ENCODE measurements at places on chromosomes 5 and 9.

GRCh38 chr5:392431-392988, 50.5 kb upstream of the EXOC3 start:
- no peak for DNase-seq

- no peak for DNase-seq
Measured at GRCh38 chr9:113506090-113506589, 42.6 kb downstream of the RGS3 start.

DNA sequence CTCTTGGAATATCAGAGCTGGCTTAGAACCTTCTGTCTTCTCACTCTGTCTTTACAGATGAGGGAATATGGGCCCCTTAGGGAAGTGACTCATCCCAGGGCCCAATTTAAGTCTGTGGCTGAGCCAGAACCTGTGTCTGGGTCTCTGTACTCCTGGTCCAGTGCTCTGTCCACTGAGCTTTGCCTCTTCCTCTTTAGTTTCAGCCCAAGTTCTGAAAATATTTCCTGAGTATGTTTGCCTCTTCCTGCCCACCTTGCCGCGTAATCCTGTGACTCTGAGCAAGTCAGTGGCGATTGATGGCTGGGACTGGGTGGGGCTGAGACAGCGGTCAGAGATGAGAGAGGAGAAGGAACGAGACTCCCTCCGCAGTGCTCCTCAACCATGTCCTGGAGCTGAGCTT, 7.8 kb downstream of the IER5L start:
- no peak for DNase-seq

- no peak for DNase-seq
Measured at GRCh38 chr9:7375013-7375511, 424.5 kb downstream of the DMAC1 start.

DNA sequence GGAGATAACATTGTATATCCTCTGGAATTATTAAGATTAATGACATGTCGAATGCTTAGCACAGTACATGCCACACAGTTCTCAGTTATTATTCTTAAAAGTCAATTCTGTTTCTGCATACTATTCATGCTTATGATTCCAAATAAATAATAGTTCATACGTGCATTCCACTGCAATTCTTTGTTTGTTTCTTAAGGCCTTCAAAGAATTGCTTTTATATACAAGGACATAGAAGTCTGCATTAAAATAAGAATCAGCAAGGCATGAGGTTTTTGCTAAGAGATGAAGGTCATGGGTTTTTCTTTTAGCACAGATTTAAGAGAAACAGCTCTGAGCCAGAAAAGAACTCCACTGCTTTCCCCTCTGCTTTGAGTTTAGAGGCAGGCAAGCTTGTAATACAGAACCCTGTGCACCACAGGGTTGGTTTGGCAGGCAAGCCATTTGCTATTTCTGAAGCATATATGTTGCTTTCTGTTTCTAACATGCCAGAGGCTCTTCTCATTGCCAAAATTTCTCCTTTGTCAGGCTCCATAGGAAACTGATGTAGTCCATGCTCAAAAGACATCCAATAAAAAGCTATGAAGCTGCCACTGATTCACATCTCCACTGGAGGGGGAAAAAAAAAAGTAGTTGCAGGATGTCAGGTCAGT, 420.6 kb upstream of the TYRP1 start:
- DNase-seq, result no peak

DNA sequence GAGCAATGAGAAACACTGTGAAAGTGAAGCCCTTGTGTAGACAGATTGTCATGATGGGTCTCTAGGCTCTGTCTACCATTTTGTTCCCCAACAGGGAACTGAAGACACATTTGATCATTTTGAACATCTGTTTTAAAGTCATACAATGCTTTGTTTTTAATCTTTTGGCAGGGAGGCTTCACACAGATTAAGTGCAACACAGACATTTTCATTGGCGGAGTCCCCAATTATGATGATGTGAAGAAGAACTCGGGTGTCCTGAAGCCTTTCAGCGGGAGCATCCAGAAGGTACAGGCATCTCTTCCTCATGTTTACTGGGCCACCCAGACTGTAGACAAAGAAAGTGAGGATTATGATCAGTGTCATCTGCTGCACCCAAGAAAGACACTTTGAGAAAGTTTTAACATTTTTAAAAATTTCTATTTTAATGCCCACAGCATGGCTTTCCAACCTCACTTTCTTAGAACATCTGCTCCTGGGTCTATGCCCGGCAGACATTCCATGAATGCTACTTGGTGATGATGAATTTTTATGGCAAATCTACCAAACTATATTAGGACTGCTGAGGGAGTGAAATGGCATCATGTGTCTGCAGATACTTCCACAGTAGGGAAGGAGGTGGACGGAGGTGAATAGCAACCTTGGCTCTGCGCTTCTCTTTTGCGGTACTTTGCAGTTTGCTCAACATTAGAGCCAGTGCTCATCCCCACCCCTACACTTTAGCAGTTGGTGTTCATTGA, 121.3 kb downstream of the LIFR start:
- DNase-seq, result no peak

DNA sequence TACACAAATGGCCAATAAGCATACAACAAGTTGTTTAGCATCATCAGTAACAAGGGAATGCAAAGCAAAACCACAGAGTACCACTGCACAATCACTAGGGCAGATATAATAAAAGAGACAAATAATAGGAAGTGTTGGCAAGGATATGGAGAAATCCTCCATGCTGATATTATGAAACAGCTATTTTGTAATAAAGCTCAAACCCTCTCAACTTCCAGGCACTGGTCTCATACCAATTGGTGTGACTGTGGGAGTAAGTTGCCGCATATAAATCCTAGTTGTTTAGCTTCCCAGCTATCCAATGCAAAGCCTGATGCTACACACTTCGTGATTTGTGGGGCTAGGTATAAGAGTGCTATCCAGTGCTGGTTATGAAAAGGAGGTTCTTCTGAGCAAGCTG, 88.6 kb downstream of the SMIM23 start:
- no peak for DNase-seq

DNA sequence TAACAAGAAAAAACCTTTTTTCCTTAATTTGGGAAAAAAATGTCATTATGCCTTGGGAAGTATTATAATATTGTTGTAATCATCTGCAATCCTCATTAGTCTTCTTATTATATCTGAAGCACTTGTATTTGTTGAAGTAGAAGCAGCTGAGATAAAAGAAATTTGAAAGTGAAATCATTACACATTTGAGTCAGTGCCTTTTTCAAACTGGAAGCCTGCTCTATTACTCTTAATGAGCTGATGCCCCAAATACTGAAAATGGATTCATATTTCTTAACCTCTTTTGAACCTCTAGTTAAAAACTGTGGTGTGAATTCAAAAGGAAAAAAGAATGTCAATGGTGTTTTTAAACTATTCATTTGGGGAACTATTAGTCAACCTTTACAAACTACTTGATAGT, 1027.7 kb downstream of the NR2F1-AS1 start:
- DNase-seq, result no peak

Data from left ventricle myocardium inferior (tissue), 1 donor.